ENCODE measurements at places on chromosomes 16 and 17. TPM values are rescaled to one million over a fixed set of nuclear protein-coding genes. Genes with fewer than 3 reads are reported as not detected.

The KRT20 gene
- total RNA-seq = not detected

The AOC2 gene
- 0.38 TPM for total RNA-seq

The CD300H gene
- total RNA-seq = not detected

The HNF1B gene
- not detected for total RNA-seq

The ABCC12 gene
- total RNA-seq = not detected

The TP53TG3B gene
- total RNA-seq = not detected

The SRL gene
- total RNA-seq = under 0.01 TPM

The CDT1 gene
- total RNA-seq = 7.5 TPM

The EPX gene
- not detected for total RNA-seq

The PRAC2 gene
- not detected for total RNA-seq

The CD300LG gene
- total RNA-seq = 0.09 TPM

The MSLN gene
- not detected for total RNA-seq

The TIMP2 gene
- total RNA-seq = 31.5 TPM

The MYO15A gene
- total RNA-seq = not detected

The QRICH2 gene
- total RNA-seq = 2.9 TPM

The KRT31 gene
- total RNA-seq = not detected

The TMEM106A gene
- total RNA-seq = 1.3 TPM

The PMP22 gene
- total RNA-seq = 23.0 TPM

The USP43 gene
- total RNA-seq = 0.18 TPM

The FOXN1 gene
- total RNA-seq = not detected

The ARHGAP27 gene
- 13.4 TPM for total RNA-seq

The BIRC5 gene
- total RNA-seq = 62.8 TPM

The KRTAP9-8 gene
- total RNA-seq = not detected

The TMC7 gene
- total RNA-seq = 3.7 TPM

The KRTAP9-4 gene
- not detected for total RNA-seq

The KRTAP4-1 gene
- total RNA-seq = not detected

The HOXB6 gene
- total RNA-seq = 2.8 TPM

The TPSG1 gene
- total RNA-seq = not detected

The GALR2 gene
- not detected for total RNA-seq

The SHISA9 gene
- total RNA-seq = not detected

The ATAD5 gene
- 1.9 TPM for total RNA-seq

The STH gene
- not detected for total RNA-seq

The CHAD gene
- not detected for total RNA-seq

The KRTAP3-1 gene
- total RNA-seq = not detected

The KRT17 gene
- 2.4 TPM for total RNA-seq

The HBM gene
- not detected for total RNA-seq

The THUMPD1 gene
- total RNA-seq = 56.9 TPM
